ENCODE measurements at places on chromosomes 7 and 10.

GRCh38 chr7:34451923-34452322, 206.1 kb upstream of the NPSR1 start:
- DNase-seq, result no peak

DNA sequence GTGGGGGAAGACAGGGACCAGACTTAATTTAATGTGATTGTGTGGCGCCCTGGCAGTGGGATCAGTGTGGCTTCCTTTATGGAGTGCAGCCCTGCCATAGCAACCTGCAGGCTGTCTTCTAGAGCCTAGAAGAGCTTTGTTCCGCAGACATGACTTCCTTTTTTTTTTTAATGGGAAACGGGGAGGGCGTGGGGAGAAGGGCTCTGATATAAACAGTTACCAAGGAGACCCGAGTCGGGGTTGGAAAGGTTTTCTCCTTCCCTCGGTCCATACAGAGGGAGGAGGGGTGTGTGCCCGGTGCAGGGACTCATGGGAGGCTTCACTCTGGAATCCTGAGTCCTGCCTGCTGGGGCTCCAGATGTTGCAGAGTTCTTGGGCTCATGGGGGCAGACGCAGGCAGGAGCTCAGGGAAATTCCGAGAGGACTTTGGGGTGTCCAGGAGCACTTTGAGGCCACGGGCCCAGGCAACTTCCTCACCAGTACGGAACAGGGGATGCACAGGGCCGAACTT, 26.9 kb downstream of the TMEM120A start:
- DNase-seq, result peak; percentile 60

GRCh38 chr7:66902844-66903180, 18.2 kb upstream of the TMEM248 start:
- DNase-seq, result no peak

- DNase-seq, result no peak
Measured at GRCh38 chr7:107711301-107711700, 32.6 kb upstream of the CBLL1 start.

DNA sequence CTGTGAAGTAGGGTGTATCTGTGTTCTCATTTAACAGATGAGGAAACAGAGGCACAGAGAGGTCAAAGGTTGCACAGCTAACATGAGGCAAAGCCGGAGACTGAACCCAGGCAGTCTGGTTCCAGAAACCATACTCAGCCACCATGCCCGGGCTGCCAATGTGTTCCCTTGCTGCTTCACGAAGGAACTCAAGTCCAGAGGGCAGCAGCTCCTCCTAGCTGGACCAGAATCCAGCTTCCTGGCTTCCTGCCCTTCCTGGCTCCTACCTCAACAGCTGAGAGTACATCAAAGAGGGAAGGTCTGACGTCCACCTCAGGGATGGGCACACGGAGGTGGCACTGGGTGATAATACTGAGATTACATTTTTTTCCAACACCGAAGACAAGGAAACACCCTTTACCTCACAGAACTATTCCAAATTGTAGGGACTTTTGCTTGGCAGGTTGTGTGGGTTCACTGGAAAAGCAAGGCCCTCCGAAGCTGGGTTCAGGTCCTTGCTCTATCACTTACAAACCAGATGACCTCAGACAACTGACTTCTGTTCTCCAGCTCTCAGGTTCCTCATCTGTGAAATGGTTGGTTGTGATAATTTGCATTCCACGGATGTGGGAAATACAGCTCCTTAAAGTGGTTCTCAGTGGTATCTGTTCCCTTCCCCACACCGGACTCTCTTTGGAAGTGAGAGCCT, 154.1 kb upstream of the ZMIZ1 start:
- no peak for DNase-seq

GRCh38 chr10:25912866-25913265, 21.2 kb upstream of the MYO3A start:
- DNase-seq, result no peak

- no peak for DNase-seq
Measured at GRCh38 chr7:106339513-106340246, 54.9 kb upstream of the NAMPT start.

DNA sequence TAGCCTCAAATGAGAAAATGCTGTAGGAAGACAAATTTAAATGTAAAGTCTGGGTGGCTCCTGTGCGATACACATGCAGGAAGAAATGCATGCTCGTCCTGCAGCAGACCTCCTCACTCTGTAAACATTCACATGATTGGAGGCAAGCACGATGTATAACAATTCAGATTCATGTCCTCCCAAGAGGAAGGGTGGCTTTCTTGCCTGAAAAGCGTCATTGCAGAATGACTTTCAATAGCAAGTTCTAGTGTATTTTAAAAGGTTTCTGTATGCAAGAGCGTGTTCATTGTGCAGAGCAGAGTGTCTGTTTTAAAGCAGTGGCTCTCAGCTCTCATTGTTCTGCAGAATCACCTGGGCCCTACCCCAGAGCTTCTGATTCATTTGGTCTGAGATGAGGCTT, 170.3 kb upstream of the CELF2 start:
- DNase-seq, result no peak

- DNase-seq, result no peak
Measured at GRCh38 chr10:32033171-32033570, 23.1 kb downstream of the KIF5B start.

- DNase-seq, result no peak
Measured at GRCh38 chr10:101466016-101466912, 112.3 kb downstream of the BTRC start.

DNA sequence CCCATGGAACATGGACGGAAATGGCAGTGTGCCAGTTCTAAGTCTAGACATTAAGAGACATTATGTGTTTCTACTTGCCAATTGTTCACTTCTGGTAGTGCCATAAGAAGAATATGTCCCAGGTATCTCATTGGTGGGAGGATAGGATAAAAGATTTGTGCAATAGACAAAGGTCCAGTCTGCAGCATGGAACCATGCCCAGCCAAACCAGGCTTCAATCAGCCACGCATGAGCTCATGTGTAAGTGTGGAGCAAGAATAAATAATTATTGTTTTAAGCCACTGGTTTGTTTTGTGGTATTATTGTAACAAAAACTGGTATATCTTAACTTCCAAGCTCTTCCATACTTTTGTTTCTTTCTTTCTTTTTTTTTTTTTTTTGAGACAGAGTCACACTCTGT, 153.6 kb upstream of the CTTNBP2 start:
- DNase-seq, result no peak

GRCh38 chr10:124886195-124886594, 55.7 kb upstream of the ZRANB1 start:
- no peak for DNase-seq

DNA sequence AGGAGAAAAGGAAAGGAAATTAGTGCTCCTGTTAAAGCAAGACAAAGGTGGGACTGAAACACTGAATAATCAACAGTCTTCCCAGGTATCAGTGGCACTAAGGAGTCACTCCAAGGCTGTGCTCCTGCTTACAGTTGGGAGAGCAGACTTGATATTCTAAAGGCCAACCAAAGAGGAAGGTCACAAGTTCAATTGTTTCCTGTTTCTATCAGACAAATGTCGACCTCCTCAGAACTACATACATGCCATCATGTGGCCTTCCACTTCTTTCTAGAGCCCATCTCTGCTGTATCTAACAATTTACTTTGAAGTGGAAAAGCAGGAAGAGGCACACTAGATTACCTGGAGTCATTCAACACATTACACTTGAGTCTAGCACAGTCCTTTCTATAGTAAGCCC, 3.4 kb downstream of the ZNF239 start:
- peak; percentile 54 for DNase-seq

GRCh38 chr7:104857458-104858425, 156.3 kb upstream of the KMT2E start:
- DNase-seq, result no peak
